ENCODE measurements at places on chromosomes 11 and 22.

DNA sequence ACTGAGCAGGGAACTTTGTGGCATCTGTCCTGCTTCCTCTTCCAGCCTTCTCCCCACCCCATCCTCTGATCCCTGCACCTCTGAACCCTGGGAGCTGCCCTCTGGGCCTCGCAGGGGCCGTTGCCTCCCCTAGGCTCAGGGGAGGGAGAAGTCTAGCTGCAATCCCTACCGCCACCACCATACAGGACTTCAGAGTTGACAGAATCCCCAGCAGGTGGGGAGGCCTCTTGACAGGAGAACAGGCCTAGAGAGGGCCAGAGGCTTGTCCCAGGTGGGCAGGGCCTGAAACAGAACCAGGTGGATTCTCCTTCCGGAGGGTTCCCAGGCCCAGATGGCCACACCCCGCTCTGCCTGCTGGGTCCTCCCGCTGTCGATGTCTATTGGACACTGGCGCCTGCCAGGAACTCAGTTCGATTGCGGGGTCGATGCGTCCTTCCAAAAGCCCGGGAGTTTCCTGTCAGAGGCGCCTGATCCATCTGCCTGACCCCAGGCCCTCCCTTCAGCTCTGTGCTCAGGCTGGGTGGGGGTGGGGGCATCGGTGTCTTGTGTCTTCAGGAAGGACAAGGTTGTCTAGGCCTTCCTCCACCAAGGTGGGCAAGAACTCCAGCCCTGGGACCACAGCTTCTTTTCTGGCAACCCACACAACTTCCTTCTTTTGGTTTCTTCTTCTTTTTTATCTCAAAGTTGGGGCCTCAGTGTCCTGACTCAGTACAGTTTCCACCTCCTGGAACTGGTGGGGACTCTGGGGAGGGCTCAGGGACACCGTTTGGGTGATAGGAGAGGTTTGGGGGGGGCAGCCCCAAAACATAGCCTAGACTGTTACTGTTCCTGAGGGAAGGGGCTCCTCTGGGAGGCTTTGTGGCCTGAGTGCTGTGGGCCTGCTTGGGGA is 6.4 kb downstream of the STARD10 start:
- DNase-seq: no peak

- no peak for DNase-seq
Measured at GRCh38 chr11:104275992-104276391, 112.0 kb upstream of the PDGFD start.

GRCh38 chr11:12941671-12942070 is 67.4 kb upstream of the RASSF10 start:
- DNase-seq: no peak

DNA sequence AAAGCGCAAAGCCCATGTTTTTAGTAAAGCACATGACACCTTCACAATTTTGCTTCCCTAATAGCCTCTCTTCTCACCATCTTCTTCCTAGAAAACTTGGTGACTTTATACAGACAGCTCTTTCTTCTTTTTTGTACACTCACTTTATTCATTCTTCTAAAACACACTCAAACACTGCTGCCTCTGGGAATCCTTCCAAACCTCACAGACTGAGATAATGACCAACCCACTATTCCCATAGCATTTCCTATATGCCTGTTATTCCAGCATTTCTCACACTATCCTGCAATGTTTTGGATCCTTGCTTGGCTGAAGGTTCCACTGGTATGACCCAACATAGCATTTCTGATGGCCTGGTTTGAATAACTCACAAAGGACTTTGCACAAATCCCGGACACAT is 442.1 kb upstream of the CCDC90B start:
- DNase-seq: no peak

DNA sequence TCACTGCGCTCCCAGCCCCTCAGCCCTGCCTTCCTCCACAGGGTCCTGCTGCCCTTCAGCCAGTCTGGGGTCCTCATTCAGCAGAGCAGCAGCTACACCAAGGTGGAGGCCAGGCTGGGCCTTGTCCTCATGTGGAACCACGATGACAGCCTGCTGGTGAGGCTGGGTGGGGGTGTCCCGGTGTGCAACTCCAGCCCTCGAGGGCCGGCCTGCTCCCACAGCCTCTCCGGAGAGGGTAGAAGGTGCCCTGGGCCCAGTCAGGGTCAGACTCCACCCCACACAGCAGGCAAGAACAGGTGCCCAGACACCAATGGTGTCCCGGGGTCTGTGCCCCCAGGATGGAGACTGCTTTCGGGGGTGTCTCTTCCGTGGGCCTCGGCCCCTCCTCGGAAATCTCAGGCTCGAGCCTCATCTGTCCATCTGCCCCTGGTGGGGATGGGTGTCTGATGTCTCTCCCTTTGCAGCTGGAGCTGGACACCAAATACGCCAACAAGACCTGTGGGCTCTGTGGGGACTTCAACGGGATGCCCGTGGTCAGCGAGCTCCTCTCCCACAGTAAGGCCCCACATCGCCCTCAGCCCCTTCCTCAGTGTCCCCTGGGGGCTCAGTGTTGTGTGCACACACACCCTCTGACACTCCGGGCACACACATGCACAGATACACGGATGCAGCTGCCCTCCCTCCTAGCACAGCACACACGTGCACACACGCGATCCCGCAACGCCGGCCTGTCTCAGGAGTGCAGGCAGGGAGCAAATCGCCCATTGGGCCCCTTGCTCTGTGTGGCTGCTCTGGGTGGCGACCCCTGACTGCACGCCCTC is 4.9 kb downstream of the MUC5AC start:
- DNase-seq: no peak

DNA sequence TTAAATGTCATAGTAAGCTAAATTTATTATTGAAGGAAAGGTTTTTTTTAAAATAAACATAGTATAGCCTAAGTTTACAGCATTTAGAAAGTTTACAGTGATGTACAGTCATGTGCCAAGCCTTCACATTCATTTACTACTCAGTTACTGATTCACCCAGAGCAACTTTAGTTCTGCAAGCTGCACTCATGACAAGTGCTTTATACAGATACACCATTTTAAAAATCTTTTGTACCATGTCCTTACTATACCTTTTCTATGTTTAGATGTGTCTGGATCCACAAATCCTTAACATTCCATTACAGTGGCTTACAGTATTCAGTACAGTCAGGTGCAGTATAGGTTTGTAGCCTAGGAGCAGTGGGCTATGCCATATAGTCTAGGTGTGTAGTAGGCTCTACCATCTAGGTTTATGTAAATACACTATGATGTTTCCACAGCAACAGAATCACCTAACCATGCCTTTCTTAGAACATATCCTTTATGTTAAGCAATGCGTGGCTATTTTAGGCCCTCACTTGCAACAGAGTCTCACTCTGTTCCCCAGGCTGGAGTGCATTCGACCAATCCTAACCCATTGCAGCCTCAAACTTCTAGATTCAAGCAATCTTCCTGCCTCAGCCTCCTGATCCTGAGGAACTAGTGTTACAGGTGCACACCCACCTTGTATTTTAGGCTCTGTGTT is 79.5 kb upstream of the SLC25A18 start:
- no peak for DNase-seq

- DNase-seq: no peak
Measured at GRCh38 chr11:95078526-95078925, 11.1 kb upstream of the ENDOD1 start.

DNA sequence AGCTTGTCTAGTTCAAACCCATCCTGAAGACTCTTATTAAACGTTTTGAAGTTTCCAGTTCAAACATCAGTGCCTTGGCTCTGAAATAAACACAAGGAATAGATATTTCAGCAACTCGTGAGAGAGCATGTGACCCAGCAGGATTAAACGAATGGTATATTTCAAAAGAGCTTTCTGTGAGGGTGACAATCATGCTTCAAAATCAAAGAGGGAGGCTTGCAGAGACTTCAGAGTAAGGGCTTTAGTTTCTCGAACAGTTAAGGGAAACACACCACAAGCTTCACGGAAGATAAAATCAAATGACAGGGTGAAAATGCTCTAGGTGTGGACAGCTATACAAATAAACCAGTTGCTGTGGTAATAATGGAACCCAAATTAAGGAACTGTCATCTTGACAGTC is 1.4 kb downstream of the HPS4 start:
- no peak for DNase-seq

DNA sequence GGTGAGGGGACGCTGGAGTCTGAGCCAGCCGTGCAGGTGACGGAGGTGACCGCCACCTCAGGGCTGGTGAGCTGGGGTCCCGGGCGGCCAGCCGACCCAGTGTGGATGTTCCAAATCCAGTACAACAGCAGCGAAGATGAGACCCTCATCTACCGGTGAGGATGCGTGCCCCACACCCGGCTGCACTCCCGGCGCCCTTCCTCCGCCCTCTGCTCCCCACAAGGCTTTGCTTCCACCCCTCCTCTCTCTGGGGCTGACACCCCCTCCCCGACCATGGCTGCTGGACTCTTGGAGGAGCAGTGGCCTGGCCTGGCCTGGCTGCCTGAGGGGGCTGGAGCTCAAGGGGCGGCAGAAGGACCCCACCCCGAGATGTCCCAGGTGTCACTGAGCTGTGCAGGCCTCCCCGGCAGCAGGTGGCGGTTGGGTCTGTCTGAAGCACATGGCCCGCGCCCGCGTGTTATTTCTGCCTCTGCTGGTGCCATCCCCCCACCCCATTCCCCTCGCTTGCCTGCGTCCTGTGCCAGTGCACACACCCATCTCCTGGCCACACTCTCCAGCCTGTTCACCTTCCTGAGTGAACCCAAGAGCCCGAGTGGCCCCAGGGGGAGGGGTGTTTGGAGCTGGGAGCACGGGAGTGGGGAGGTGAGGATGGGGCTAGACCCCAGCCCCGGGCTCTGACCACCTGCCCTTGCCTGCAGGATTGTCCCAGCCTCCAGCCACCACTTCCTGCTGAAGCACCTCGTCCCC is 2.2 kb downstream of the LRFN4 start:
- DNase-seq: no peak

GRCh38 chr22:33380789-33381530 is 322.8 kb upstream of the SYN3 start:
- no peak for DNase-seq

DNA sequence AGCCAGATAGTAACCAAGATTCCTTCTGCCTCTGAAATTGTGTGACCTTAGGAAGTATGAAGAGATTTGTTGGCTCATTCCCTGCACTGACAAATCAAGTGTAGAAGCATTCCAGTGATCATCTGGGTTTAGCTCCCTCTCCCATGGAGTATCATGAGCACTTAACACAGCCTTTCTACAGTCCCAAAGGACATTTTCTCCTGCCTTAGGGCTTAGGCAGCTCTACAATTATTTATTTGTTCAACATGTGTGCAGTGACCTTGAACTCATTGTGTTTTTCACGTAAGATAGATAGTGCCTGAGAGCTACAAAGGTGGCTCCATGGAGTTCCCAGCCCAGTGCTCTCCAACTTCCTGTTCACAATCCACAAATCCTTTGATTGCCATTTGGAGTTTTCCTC is 94.8 kb upstream of the FAT3 start:
- DNase-seq: no peak

GRCh38 chr11:32172041-32172847 is 81.4 kb downstream of the RCN1 start:
- DNase-seq: no peak

DNA sequence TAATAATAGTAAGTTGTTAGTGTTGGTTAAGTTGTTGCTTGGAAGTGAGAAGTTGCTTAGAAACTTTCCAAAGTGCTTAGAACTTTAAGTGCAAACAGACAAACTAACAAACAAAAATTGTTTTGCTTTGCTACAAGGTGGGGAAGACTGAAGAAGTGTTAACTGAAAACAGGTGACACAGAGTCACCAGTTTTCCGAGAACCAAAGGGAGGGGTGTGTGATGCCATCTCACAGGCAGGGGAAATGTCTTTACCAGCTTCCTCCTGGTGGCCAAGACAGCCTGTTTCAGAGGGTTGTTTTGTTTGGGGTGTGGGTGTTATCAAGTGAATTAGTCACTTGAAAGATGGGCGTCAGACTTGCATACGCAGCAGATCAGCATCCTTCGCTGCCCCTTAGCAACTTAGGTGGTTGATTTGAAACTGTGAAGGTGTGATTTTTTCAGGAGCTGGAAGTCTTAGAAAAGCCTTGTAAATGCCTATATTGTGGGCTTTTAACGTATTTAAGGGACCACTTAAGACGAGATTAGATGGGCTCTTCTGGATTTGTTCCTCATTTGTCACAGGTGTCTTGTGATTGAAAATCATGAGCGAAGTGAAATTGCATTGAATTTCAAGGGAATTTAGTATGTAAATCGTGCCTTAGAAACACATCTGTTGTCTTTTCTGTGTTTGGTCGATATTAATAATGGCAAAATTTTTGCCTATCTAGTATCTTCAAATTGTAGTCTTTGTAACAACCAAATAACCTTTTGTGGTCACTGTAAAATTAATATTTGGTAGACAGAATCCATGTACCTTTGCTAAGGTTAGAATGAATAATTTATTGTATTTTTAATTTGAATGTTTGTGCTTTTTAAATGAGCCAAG is 2.7 kb downstream of the NEAT1 start:
- peak; percentile 83 for DNase-seq

- DNase-seq: no peak
Measured at GRCh38 chr11:19656140-19656541, 56.5 kb upstream of the NAV2 start.

DNA sequence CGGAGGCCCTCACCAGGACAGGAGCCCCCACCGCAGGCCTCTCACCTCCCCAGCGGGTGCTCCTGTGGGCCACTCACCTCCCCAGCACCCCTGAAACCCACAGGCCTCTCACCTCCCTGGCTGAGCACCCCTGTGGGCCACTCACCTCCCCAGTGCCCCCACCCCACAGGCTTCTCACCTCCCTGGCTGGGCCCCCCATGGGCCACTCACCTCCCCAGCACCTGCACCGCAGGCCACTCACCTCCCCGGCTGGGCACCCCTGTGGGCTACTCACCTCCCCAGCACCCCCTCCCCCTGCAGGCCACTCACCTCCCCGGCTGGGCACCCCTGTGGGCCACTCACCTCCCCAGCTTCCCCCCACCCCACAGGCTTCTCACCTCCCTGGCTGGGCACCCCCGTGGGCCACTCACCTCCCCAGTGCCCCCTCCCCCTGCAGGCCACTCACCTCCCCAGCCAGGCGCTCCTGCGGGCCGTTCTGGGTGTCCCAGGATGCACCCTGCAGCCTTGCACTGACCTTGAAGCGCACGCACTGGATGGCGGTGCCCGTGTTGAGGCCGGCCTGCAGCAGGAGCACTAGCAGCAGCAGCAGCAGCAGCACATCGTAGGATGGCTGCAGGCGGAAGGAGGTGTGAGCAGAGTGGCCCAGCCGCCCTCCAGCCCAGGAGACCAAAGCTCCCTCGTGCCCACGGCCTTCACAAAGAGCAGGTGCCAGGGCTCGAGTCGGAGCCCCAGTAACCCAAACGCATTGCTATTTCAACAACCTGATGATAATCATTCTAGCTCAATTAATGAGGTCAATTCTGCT is 5.7 kb upstream of the TTLL8 start:
- DNase-seq: no peak

DNA sequence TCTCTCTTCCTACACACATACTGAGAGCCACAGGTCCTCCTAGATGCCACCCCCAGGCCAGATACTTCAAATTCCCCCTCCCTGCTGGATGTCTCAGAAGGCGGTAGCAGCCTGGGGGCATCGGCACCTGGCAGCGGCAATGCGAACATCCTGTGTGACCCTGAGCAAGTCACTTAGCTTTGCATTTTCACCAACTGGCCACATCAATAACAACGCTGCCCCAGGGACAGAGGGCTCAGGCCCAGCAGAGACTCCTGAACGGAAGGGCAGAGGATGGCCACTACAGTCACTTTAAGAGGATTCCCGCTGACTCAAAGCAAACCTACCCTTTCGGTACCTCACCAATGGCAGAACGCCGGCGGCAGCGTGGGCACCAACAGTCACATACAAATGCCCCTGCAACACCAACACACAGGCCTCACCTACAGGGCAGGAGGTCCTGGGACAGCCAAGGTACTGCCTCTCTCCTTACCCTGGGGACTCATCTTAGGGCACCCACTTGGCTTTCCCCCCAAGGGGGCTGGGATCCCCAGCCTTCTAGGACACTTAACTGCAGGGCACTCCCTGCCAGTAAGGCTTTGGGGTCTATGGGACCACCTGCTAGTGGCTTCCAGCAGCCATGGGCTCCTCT is 1.6 kb downstream of the LMO1 start:
- no peak for DNase-seq
